HT-29 (cell line): ENCODE measurements at places on chromosomes 7 and 10. TPM values are rescaled to one million over a fixed set of nuclear protein-coding genes. Genes with fewer than 3 reads are reported as not detected.

DNA sequence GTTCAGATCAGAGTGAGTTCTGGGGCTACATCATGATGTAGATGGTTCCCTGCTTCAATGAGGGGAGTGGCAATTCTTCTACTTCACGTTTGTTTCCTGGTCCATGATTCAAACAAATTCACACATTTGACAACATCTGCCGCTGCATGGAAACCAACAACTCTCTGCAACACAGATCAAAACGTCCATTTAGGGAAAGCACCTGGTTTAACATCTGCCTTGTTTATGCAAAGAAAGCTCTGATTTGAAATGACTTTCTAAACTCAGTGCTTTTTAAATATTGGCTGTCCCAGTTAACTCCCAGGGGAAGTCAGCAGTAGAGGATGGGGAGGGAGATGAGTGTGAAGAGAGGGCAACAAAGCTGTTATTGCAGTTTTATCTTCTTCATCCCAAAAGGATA lies 93.8 kb downstream of the GAD2 start:
- DNase-seq = no peak

GRCh38 chr7:14828053-14828452 lies 74.5 kb downstream of the DGKB start:
- no peak for DNase-seq

DNA sequence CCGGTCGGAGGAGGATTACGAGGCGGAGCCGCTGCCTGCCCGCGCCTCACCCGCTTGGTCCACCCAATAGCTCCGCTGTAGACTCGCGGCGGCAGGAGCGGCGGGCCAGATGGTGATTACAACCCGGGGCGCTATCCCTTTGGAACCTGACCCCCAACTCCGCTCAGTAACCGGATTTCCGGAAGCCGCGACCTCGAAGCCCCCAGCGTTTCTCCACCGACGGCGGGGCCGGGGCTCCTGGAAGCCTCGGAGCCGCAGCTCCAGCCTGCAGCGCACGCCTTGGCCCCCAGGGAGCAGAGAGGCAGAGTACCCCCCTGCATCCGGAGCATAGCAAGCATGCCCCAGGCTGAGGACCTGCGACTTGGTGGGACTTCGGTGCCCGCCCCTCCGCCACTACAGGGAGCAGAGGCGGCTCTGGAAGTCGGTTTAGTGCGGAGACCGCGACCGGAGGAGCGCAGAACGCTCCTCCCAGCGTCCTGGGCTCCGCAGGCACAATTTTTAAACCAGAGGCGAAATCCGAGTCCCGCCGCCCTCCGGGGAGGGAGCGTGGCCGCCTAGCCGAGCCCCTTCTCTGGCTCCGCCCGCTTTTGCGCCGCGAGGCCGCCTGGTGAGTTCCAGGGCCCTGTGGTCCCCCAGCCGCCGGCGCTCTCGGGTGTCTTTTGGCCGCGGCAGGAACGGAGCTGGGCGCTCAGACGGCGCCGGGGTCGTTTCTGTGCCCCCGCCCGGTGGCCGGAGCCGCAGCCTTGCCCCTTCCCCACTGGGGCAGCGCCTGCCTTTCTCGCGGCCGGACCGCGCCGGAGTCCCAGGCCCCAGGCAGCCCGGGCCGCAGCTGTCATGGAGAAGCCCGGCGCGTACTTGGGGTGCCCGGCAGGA lies 28.2 kb upstream of the BMS1 start:
- no peak for DNase-seq

- no peak for DNase-seq
Observed at GRCh38 chr10:49154641-49155040, 20.8 kb upstream of the FAM170B start.

DNA sequence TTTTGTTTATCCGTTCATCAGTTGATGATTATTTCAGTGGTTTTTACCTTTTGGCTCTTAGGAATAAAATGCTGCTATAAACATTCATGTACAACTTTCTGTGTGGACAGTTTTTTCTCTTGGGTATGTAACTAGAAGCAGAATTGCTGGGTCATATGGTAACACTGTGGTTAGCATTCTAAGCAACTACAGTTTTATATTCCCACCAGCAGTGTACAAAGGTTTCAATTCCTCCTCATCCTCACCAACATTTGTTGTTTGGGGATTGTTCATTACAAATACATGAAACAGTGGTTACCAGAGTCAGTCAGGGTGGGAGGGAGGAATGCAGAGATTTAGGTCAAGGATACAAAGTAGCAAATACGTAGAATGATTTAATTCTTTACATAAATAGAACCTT lies 97.0 kb downstream of the NPSR1 start:
- DNase-seq = no peak

ATP6V0A4 gene
- not detected in 2 replicates for total RNA-seq
